NCI-H82 (cell line): ENCODE measurements at places on chromosomes 2 and 18.

DNA sequence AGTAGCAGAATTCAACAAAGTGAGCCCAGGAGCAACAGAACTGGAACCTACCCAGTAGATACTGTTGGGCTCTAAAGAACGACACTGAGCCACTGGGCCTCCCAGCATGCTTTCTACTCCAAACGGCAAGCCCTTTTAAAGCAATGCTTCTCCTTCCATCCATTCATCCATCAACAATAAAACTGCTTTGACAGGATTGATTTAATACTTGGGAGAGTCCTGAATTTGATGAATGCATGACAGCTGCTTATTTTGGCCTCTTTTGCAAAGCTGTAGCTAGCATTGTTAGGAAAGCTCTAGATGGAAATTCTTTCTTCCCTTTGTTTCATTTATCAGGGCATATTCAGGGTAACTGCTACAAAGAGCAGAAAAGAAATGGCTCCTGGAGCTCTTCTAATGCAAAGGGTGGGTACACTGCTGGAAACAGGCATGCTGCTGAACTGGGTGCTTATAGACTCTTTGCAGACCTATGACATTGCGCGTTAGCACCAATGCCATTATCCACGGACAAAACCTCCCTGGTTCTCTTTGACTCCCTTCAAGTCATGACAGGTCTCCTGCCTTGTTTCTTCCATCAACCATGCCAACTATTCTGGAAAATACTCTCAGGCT lies 138.4 kb upstream of the HNRNPA3 start:
- no peak for DNase-seq

- no peak for DNase-seq
Observed at GRCh38 chr2:197198890-197199289, 111.7 kb downstream of the ANKRD44 start.

DNA sequence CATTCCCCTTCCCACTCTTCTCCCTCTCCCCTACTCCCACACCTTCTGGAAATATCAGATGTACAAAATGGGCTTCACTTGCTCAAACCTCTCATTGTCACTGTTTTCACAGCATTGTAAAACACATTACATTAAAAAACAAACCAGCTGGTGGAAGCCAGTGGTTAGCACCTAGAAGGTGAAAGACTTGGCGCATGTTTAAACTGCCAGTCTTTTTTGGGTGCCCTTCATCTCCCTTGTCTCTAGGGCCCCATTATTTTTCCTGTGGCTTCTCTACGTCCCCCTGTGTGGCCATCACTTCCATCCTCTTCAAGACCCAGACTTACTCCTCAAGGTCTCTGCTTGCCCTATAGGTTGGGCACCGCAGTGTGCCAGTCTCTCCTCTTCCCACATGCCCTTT lies 34.9 kb downstream of the MGAT5 start:
- no peak for DNase-seq

GRCh38 chr18:78998371-78999071 lies 18.9 kb downstream of the SALL3 start:
- no peak for DNase-seq

DNA sequence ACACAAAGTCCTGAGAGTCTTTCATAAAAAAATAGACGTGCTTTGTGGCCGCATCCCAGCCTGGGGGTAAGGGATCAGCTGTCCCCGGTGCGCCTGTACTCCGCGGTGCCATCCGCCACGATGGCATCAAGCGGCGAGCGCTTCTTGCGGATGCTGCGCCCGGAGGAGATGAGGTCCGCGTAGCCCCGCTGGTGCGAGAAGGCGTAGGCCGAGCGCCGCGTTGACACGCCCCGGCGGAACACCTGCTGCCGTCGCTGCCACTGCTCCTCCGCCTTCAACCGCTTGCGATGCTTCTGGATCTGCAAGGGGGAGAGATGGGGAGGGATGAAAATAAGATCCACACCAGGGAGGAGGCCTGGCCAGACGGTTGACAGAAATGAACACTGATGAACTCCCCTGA lies 26.8 kb upstream of the NARS1 start:
- DNase-seq, result no peak

DNA sequence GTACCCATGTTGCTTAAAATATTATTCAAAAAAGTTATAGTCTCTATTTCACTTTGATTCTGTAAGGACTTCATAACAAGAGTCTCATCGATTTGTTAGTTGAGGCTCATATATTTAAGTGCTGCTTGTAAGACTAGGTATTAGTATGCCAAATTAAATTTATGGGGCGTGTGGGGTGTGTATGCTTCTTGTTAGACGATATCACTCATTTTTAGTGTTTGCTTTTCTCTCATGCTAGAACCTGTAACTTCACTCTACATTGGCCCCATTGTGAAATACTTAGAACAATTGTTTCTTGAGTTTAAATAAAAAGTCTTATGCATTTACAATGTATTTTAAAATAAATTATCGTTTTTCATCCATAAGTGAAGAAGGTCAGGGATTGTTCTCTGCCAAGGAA lies 63.6 kb downstream of the CTNNA2 start:
- DNase-seq, result no peak

- DNase-seq, result no peak
Observed at GRCh38 chr18:51614033-51614432, 416.6 kb upstream of the MEX3C start.

- DNase-seq, result no peak
Observed at GRCh38 chr2:47218066-47218581, 63.0 kb upstream of the STPG4 start.

DNA sequence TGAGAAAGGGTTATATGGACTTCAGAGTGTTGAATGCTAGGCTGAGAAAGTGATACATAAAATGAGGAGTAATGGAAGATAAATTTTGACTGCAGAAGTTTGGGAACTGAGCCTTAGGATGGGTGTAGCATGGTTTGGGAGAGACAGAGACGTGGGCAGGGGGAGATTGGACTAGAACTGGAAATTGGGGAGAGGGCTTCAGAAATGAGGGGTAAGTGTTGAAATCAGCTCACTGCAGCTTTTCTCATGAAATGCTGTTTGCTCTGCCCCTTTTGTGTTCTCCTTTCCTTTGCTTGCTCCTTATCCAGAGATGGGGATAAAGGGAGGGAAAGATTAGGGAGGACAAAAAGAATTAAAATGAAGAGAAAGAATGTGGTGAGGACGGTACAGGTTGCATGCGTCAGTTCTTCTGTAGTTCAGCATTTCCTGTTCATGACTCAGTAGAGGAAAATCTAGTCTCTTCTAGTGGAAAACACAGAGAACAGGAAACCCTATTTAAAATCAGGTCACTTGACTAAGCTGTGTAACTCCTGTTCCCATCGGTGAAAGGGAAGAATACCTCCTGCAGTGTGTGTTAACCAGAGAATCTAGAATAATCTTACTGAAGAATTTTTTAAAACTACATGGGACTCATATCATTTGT lies 105.6 kb downstream of the CRIM1 start:
- DNase-seq, result no peak

DNA sequence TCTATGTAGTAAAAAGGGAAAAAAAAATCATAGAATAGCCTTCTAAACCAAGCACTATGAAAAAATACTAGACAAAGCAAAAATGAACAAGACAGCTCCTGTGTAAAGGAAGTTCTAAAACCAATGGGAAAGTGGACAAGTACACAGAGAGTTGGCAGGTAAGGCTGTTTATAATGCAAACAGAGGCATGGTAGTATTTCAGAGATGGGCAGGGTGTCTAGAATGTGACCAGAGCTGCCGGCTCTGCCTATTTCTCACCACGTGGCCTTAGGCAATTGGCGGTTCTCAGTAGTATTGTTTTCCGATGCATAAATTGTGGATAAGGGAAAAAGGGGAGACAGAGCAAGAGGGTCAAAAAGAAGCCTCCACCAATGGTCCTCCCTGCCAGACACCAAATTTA lies 173.6 kb downstream of the ANKRD30B start:
- DNase-seq, result no peak

GRCh38 chr2:147110317-147110716 lies 734.5 kb upstream of the ACVR2A start:
- DNase-seq, result peak; percentile 81

- no peak for DNase-seq
Observed at GRCh38 chr2:128550389-128550788, 231.7 kb upstream of the HS6ST1 start.

- no peak for DNase-seq
Observed at GRCh38 chr2:2181493-2181892, 149.6 kb downstream of the MYT1L start.
